ENCODE measurements at places on chromosomes 13 and 19.

DNA sequence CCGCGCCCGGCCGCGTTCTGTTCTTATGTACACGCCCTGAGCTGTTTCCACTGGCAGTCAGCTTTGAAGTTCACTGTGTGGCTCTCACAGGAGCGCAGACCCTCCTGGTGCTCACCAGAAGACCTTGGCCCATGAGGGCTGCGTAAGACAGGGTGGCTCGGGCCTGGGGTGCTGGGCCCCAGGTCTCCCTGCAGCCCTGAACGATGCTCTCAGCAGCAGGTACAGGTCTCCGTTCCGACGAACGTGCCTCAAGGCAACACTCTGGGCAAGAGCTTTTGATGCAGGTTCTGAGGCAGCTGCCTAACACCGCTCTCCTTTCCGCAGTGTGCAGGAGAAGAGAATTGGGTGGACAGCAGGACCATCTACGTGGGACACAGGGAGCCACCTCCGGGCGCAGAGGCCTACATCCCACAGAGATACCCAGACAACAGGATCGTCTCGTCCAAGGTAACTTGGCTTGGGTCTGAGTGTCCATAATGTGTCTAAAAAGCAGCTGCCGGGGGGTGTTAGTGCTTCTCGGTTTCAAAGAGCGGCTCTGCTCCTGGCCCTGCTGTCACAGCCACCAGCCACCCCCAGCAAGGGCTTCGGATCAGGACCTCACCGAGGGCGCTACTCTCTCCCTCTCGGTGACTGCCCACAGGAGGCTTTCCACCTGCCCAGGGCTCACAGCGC is 95.1 kb downstream of the ATP11A start:
- no peak for DNase-seq

DNA sequence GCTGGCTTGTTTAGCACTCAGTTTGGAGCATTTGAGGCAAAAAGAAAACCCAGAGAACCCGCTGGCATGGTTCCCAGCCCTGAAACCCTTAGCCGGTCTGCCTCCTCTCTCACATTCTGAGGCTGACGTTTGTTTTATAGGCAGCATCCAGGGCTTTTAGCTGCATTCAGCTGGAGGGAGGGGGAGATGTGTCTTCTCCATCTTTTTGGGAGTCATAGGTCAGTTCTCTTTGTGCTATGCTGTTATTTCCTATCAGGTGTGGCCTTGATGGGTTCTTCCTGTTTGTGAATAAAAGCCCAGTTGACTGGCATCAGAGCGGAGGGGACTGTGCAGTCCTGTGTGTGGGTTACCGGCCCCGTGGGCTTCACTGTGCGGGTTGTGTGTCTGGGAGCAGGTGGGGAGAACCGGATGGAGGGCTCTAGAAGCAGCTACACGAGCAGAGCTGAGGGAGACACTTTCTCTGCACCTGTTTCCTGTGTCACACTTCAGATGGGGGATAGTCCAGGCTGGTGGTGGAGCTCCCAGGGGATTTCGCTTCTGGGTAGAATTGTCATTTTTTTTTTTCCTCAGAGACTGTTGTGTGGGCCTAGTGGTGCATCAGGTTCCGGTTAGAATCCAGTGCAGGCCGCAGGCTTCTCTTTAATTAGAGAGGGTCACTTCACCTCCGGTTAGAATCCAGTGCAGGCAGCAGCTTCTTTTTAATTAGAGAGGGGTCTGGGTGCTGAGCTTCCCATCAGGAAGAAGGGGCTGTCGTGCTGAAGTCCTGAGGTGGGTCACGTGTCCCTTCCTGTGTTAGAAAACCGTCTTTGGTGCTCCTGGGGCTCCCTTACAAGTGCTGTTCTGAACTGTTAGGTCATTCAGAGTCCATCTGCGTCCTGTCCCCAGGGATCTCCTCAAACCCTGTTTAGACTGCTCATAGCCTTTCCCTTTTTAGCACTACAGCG is 69.6 kb downstream of the ARHGEF7 start:
- DNase-seq: peak; percentile 25

- DNase-seq: no peak
Observed at GRCh38 chr19:3660493-3661219, 34.1 kb upstream of the CACTIN start.

DNA sequence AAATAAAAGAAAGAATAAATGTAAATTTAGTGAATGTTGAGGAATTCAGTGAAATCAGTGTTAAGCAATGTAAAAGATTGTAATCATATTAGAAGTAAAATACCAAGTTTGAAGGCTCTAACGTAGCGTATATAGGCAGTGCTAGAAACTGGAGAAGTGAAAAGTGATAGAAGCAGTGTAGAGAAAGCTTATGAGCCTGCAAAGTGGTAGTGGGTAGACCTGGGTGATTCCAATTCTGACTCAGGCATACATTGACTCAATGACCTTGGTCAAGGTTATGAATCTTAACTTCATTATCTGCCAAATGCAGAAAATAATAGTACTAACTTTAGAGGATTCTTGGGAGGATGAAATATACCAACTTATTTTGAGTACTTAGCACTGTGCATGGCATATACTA is 4.1 kb downstream of the SLC10A2 start:
- DNase-seq: no peak

- peak; percentile 38 for DNase-seq
Observed at GRCh38 chr13:99356262-99357091, 49.3 kb upstream of the GPR183 start.

- DNase-seq: no peak
Observed at GRCh38 chr13:103514619-103515018, 448.4 kb upstream of the SLC10A2 start.

DNA sequence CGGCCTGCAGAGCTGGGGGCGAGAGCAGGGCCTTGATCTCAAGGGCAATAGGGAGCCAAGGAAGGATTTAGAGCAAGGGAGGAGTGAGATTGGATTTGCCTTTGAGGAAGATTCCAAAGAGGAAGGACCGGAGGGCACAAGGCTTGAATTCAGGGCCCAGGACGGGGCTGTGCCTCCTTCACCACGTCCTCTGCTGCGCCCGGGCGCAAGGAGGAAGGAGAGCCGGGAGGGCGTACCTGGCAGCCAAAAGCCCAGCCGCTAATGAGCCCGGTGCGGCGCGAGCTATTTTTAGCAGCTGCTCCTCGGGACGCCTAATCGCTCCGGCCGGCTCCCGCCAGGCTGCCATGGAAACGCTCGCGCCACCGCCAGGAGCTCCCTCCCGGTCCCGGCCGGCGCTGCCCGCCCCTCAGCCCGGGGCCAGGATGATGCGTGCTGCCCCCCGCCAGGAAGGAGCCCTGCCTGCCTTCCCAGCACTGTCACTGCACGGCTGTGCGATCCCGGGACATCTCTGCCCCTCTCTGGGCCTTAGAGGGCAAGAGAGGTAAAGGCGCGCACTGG is 31.3 kb downstream of the TINCR start:
- peak; percentile 56 for DNase-seq

- no peak for DNase-seq
Observed at GRCh38 chr19:40745402-40745780, 4.9 kb downstream of the ACTMAP start.

DNA sequence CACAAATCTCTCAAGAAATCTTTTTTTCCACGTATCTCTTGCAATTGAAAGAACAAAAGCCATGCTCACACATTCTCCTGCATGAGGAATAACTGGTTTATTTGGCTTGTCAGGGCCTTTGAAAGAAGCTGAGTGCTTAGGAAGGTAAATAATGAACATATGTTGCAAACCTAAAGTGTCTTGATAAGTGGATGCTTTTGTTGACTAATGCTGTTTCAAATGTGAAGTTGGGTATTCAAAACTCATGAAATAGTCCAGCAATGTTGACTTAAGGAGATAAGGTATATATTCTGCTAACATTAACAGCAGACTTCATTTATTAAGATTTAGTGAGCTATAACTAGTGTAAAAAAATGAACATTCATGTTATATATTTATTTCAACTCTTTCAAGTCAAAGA is 1792.7 kb upstream of the MIR17HG start:
- DNase-seq: peak; percentile 18

DNA sequence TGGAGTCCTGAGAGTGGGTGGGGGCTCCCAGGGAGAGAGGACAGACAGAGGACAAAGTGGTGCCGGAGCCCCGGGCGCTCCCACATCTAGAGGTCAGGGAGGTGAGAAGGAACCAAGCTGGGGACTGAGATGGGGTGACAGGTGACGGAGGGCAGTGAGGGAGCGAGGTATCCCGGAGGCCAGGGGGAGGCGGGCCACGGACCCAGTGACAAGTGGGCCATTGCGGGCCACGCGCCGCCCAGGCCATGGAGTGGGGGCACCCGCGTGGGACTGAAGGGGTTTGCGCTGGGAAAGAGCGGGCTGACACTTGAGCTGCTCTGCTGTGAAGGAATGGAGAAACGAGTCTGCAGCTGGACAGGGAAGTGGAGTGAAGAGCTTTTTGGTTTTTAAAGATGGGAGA is 2.6 kb downstream of the ZNF628 start:
- no peak for DNase-seq

- no peak for DNase-seq
Observed at GRCh38 chr19:18520848-18521691, 800 bp downstream of the ELL start.

GRCh38 chr19:2315818-2316353 is 7.9 kb upstream of the LINGO3 start:
- DNase-seq: no peak

- no peak for DNase-seq
Observed at GRCh38 chr13:59674616-59675015, 489.1 kb downstream of the DIAPH3 start.

DNA sequence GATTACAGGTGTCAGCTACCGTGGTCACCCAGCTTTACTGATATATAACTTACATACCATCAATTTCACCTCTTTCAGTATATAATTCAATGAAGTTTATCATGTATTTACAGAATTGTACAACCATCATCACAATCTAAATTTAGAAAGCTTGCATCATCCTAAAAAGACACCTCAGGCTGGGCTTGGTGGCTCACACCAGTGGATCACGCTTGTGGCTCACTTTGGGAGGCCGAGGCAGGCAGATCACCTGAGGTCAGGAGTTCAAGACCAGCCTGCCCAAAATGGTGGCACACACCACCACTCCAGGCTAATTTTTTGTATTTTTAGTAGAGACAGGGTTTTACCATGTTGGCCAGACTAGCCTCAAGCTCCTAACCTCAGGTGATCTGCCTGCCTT is 4.3 kb upstream of the HDGFL2 start:
- DNase-seq: no peak

DNA sequence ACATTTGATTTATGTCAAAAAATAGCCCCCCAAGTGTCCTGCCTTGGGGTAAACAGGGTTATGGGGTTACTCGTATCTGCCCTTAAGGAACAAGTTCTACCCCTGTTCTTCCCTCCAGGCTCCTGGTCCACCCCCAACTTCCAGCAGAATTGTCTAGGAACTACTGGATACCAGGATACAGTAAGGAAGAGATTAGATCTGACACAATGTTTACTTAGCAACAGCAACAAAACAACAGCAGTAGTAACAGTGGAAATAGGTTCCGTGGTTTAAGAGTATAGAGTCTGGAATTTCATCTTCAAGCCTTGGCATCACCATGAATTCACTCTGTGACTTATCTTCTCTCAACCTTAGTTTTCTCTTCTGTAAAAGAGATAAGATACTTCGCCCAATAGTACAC is 1.7 kb upstream of the FAM98C start:
- DNase-seq: no peak

DNA sequence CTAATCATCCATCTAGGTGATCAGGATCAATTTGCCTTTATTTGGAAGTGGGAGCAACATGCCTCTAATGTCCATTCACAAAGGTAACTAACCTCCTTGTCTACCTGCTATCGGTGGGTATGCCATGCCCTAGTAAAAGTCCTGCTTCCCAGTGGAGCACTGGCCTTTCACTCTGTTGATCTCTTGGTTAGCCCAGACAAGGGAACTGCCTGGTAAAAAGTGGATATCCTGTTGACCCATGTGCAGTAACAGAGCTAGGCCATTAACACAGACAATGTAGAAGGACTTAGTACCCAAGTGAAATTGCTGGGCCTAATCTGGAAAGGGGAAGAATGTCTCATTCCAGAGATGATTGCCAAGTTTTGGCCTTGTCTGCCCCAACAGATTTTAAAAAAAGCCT is 171.5 kb upstream of the CSNK1A1L start:
- DNase-seq: no peak

GRCh38 chr19:51219307-51219706 is 5.6 kb upstream of the CD33 start:
- no peak for DNase-seq

DNA sequence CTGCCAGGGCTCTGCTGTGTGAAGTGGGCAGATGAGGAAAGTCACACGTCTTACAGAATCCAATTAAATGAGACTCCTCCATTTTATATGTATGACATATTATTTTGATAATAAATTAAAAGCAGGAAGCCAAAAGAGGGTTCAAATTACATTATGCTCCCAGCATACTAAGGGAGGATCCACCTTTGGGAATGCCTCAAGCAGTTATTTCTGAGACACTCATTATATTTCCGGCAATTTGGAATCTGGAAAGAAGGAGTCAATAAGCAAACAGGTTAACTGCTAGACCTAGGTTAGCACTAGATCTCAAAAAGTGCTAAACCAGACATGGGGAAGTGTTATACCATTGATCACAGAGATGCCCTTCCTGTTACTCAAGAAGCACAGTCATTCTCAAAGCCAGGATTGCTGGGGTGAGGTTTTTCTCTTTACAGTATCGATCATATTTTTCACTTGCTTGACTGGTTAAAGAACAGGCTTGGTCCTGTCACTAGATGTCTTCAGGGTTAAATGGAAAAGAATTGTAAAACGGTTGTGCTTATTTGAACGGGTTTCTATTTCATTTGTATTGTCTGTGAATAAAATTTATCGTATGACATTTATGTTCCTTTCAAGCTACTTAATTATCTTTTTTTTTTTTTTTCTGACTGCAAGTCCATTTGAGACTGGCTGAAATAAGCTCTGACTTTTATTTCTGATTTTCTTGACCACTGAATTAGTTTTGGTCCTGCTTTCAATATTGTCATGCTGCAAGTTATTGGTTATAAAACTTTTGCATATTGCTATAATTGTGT is 523.2 kb downstream of the KLF12 start:
- no peak for DNase-seq

DNA sequence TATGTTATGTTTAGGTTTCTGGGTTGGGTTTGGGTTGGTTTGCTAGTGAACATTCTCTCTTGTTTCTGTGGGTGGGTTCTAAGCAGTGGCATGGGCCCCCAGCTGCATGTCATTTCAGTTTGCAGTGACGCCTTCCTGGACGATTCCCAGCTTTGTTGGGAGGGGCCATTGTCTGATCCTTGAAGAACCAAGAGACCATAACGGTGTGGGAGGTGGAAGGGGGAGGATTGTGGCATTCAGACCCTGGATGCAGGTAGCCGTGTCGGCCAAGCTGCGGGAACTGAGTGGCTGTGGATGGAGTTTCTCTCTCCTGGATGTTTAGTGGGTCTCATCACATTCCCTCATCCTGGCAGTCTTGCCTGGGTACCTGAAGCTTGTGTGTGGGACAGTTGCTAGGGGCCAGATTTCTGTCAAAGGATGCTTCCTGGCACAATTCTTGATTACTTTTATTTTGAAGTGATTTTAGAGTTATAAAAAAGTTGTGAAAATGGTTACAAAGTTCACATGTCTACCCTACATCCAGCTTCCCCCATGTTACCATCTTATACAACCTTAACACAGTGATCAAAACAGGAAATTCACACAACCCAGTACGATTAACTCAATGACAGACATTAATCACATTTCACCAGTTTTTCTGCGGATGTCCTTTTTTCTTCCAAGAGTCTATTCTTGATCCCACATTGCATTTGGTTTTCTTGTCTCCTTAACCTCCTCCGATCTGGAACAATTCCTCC is 123.8 kb downstream of the SIPA1L3 start:
- DNase-seq: no peak

GRCh38 chr19:43562226-43562697 is 13.1 kb downstream of the XRCC1 start:
- DNase-seq: no peak

GRCh38 chr19:29926031-29926430 is 16.0 kb upstream of the URI1 start:
- DNase-seq: no peak
